ENCODE measurements at places on chromosomes 1 and 21.
A peak's percentile ranks its signal among the peaks of the same experiment; 100 is the strongest.

- DNase-seq: no peak
These were observed 142.4 kb downstream of the ZP4 start for GRCh38 chr1:237748171-237748960.

- peak; percentile 93 for DNase-seq
These were observed at the start of gene IFNLR1 for GRCh38 chr1:24186993-24187790. Gene IFNLR1, minus strand, starts transcription at chr1:24187289. Its CDS starts 41 bp downstream, at chr1:24187248.

GRCh38 chr1:51172811-51173210 is 63.3 kb upstream of the RNF11 start:
- no peak for DNase-seq

GRCh38 chr21:45926281-45926680 is 55.3 kb upstream of the COL6A1 start:
- DNase-seq: no peak

- no peak for DNase-seq
These were observed 6.3 kb upstream of the ATP1B1 start for GRCh38 chr1:169100208-169100607.

DNA sequence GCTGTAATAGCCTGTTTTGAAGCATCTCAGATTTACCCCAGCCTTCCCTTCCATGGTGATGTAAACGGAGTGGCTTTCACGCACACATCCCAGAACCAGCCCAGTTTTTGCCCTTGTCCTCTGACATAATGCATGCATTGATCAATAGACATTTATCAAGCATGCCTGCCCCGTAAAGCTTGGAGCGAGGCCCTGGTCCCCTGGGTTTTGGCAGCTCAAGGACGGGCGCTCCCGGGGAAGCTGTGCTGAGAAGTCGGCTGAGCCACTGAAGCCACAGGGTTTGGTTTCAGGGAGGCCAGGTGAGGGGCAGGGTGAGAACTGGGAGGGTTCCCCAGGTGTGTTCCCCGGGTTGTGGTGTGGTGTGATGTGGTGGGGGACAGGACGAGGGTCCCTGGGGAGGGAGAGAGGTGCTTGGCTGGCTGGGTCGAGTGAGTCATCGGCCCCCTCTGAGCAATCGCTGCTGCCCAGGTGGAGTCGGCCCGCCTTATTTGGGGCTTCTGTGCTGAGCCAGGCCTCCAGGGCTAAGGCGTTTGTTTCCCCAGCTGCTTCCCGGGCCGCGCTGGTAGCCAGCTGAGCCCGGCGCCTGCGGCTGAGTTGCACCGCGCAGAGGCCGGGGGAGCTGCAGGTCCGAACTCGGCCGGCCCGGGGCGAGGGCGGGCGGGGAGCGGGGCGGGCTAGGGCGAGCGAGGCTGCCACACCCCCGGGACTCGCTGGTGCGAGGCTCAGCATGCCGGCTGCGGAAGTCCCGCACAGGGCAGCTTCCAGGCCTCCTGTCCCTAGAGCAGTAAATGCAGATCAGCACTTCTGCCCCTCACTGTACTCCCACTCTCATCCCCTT is 23.6 kb downstream of the ATP2B4 start:
- peak; percentile 81 for DNase-seq

DNA sequence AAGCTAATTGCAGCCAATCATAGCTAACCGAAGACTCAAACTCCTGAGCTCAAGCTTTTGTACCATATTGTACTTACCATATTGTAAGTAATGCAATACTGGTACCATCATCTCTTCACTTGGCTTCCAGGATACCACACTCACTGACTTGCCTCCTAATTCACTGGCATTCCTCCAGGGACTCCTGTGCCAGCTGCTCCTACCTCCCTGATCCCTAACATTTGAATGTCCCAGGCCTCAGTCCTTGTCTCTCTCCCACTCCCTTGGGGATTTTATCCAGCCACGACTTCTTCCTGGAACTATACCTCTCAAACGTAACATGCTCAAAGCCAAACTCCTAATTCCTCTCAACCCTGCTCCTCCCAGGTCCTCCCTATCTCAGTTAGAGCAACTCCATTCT is 33.8 kb downstream of the USP48 start:
- DNase-seq: no peak

GRCh38 chr21:46598581-46599572 is 6.0 kb downstream of the S100B start:
- DNase-seq: no peak

DNA sequence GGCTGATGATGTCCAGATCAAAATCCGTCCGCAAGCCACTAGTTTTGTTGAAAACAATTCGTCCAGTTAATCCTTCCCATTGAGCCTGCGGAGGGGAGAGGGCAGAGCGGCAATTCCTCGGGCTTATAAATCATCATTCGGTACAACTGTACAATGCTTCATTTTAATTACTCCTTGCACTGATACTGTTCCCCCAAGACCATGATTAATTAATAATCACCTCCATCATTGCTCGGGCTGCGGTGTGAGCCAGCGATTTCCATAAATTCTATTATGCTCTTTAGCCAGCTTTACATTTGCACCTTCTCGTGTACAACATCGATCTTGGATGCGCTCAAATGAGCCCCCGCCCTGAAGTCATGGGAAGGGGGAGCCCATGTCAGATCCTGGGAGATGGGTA is 180.7 kb downstream of the GRIK3 start:
- no peak for DNase-seq

GRCh38 chr1:79040424-79041082 is 34.0 kb upstream of the ADGRL4 start:
- no peak for DNase-seq

DNA sequence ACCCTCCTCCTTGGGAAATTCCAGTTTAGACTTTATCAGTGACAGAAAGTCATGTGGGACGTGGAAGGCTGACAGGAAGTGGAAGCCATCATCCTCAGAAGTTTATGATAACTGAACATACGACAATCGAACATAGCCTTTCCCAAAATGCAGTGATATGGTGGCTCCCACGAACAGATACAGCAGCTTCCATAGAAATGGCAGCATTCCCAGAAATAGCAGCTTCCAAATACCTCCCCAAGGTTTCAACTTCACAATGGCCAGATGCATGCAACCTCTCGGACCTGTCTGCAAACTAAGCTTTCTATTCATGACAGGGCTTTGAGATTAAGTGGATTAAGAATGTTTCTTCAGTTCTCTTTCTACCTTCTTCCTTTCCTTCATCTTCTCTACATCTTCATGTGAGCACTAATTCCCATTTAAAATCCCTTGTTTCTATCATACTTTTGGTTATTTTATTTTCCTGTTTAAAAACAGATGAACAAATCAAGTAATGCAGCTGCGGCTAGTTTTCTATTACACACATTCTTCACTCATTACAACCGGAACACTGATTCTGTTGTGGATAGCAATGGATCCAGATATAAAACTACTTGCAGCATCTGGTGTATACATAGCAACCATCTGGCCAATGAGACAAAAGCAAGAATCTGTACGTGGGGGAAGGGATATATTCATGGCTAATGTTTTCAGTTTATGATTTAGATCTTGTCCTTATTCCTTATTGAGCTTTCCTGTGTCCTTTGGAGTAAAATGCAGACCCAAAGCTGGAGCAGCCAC is 304.8 kb downstream of the BRINP3 start:
- DNase-seq: no peak

DNA sequence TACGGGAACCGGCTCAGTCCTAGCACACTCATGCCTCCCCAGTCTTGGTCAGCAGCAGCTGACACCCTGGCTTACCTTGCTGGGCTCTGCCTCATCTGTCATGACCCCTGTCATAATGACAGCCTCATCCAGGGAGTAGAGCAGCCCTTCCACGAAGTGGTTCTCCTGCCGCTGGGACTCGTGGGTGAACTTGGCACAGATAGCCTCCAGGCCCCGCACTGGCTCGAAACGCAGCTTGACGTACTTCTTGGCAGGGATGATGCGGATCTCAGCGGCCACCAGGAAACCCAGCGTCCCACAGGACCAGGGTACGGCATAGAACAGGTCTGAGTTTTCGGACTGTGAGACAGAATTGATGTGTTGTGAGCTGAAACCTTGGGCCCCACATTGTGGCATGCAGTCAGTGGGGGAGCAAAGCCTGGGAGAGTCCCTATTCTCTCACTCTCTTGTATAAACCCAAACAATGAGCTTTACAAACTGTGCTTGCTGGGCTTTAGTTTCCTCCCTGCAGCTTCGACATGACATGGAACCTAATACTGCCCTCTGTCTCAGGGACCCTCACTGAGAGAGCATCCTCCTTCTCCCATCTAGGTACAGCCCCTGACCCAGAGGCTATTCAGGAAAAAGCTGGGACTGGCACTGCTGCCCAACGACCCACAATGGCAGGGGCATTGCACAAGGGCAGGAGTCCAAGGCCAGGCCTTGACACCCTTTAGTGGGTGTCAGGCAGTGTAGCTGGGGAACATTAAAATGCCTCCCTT is 15.5 kb downstream of the DHCR24 start:
- no peak for DNase-seq

- DNase-seq: no peak
These were observed 8.5 kb downstream of the TGFB2 start for GRCh38 chr1:218353656-218354055.

DNA sequence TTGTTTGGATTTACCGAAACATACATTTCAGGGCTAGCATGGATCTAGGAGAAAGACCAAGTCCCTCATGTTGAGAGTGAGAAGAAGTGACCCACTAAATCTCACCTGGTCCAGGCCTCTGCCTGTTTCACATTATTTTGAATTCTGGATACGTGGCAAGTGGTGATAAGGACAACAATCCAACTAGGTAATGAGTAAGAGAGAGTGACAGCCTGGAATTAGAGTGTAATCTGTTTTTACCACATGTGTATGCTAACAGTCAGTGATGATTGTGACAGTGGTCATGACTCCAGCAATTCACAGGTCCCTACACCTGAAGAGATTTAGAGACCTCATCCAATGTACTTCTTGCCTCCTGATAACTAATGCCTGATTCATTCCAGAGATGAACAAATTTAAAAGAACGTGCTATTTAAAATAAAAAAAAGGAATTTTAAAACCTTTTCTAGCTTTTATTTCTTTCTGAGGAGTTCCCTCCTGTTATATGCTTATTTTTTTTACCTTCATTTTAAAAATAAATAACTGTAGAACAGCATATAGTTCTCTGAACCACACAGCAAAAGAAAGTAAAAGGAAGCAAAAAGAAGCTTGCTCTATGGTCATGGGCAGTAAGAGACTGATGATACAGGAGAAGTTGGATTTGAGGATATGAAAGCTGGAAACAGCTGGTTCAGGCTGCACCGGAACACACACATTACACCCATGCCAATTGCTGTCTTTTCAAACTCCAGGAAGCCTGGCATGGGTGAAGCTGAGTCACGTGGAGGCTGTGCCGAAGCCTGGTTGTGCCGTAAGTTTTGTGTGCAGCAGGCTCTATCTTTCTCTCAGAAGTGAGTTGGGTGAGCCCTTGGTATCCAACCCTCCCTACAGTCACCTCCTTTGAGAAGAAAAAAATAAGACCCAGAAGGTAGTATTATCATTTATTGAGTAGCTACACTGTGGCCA is 14.7 kb downstream of the C1orf116 start:
- no peak for DNase-seq

- no peak for DNase-seq
These were observed 137.8 kb downstream of the LMX1A start for GRCh38 chr1:165218731-165219130.

DNA sequence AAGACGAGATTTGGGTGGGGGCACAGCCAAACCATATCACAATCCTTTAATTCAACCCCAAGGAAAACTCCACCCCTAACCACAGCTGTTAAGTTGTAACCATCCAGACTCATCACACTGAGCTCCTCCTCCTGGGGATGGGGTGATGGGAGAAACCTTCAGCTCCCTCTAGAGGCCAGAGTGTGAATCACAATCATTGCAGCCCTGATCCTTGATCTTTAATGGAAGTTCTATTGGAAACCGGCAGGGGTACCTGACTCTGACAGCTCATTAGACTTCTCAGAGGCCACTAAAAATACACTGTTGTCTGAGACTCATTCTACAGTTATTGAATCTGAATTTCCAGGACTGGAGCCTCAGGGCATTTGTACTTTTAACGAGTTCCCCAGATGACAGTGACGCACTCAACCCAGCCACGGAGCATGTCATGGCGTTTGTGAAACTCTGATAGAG is 127.2 kb downstream of the IGSF21 start:
- DNase-seq: peak; percentile 46

DNA sequence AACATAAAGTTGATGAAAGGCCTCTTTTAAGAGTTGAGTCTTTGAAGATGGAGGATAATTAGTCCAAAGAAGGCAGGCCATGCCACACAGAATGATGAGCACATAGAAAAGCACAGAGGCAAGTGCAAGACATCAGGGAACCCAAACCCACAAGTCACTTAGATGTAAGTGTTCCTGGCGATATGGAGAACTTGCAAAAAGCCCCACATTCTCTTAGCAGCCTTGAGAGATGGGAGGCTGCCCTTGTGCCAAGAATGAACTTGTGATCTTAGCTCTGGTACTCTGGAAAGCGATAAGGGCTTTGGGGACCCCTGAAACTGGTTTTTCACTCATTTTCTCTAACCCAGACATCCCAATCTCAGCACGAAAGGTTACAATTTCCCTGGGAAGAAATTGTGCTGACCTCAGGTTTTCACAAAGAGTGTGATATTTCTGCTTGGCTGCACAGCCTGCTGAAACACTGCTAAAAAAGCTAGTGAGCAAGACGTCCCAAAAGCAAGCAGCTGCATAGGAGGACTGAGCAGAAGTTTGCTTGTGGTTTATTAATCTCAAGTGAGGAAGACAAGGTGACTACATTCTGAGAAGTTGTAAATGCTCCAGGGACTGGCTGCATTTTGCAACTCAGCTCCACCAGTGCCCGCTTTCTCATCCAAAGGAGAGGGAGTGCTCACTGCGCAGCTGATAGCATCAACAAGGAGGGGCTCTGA is 496.9 kb upstream of the CAMK1G start:
- DNase-seq: no peak

GRCh38 chr1:244154508-244154871 is 103.4 kb downstream of the ZBTB18 start:
- DNase-seq: no peak

DNA sequence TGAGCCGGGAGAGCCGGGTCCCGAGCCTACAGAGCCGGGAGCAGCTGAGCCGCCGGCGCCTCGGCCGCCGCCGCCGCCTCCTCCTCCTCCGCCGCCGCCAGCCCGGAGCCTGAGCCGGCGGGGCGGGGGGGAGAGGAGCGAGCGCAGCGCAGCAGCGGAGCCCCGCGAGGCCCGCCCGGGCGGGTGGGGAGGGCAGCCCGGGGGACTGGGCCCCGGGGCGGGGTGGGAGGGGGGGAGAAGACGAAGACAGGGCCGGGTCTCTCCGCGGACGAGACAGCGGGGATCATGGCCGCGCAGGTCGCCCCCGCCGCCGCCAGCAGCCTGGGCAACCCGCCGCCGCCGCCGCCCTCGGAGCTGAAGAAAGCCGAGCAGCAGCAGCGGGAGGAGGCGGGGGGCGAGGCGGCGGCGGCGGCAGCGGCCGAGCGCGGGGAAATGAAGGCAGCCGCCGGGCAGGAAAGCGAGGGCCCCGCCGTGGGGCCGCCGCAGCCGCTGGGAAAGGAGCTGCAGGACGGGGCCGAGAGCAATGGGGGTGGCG is 371 bp downstream of the ARID1A start:
- DNase-seq: no peak

DNA sequence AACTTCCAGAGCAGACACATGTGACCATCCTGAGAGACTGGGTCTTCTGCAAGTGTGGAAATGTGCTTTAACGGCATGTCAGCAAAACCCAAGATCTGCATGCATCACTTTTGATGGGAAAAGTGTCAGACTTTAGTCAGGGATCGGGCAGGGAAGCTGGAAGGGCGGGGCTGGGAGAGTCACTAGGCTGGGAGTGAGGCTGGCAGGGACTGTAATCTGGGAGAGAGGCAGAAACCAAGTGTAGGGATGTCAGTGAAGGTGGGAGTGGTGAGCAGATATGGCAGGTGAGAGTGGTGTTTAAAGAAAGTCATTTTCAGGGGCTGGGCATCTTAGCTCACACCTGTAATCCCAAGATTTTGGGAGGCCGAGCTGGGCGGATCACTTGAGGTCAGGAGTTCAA is 11.3 kb downstream of the CDA start:
- no peak for DNase-seq

- DNase-seq: no peak
These were observed 38.3 kb upstream of the GALNT2 start for GRCh38 chr1:230028602-230029223.
